ENCODE measurements at places on chromosomes 16 and 17. TPM values are rescaled to one million over a fixed set of nuclear protein-coding genes. Genes with fewer than 3 reads are reported as not detected.

The GLYR1 gene
- 30.6 TPM for total RNA-seq

The TPSG1 gene
- total RNA-seq: not detected

The INCA1 gene
- 0.32 TPM for total RNA-seq

The CRHR1 gene
- total RNA-seq: under 0.01 TPM

The SNF8 gene
- total RNA-seq: 141 TPM

The SLC5A10 gene
- total RNA-seq: not detected

The SOX9 gene
- 33.9 TPM for total RNA-seq

The CDH13 gene
- 77.7 TPM for total RNA-seq

The TBC1D26 gene
- 0.24 TPM for total RNA-seq

The TP53TG3C gene
- total RNA-seq: not detected

The CLEC3A gene
- total RNA-seq: not detected

The FOXJ1 gene
- total RNA-seq: not detected

The TSPAN10 gene
- total RNA-seq: 0.64 TPM
